Activated naive CD4-positive, alpha-beta T cell treated with Interleukin-2 at 50 U/mL for 16 hours (primary cell): ENCODE measurements at places on chromosomes 2 and 18.
A peak's percentile ranks its signal among the peaks of the same experiment; 100 is the strongest.

DNA sequence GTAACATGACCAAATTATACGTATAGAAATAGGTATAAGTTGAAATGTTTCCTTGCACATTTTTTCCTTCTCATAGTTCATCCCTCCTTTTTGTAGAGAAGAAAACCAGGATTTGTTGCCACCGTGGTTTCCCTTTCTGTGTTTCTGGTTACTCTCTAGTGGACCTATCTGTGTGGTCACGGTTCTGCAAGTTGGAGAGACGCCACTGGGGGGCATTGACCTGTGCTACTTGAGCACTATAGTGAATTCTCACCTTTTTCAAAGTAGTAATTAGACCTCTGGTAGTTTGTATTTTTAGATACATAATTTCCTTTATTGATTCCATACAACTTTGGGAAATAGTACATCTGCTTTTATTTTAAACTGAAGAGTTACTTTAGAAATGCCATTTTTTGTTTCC is 444.8 kb downstream of the PTPRM start:
- no peak for DNase-seq

DNA sequence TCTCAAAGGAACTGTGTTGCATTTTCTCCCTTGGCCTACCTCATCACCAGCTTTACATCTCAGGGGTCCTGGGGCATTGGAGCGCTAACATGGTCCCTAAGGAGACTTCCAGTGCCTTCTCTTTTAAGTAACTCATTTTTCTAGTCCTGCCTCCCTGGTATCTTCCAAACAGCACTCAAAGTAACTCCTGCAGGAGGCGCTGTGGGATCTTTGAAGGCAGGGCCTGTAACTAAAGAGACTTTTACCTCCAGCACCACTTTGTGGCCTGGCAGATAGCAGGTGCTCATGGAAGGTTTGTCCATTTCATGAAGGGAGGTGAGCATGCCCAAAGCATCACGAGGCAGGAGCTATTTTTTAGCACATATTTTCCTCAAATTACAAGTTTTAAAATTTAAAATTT is 411.0 kb upstream of the GYPC start:
- DNase-seq = peak; percentile 9

- no peak for DNase-seq
Measured at GRCh38 chr2:32135409-32135808, 30.3 kb upstream of the SLC30A6 start.

DNA sequence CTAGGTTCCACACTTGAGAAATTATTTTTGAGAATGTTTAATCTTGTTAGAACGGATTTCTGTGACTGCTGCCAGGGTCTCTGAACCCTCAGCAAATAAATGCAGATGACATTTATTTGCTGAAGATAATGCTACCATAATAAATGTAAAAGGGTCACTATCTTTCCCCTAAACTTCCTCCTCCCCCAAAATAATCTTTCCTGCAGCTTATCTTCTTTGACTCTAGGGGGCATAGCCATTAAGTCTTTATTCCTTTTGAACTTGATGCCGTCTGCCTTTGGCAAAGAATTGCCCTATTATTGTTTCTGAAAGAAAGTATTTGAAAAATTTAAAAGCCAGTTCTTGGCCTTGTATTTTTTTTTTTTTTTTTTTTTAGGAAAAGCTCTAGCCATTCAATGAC is 63.6 kb upstream of the ACSL3 start:
- no peak for DNase-seq

GRCh38 chr18:9328776-9329175 is 5.8 kb upstream of the TWSG1 start:
- DNase-seq = no peak
